ENCODE measurements at places on chromosomes 2 and 18.

GRCh38 chr18:11981543-11982366 lies 448 bp downstream of the IMPA2 start:
- no peak for DNase-seq

DNA sequence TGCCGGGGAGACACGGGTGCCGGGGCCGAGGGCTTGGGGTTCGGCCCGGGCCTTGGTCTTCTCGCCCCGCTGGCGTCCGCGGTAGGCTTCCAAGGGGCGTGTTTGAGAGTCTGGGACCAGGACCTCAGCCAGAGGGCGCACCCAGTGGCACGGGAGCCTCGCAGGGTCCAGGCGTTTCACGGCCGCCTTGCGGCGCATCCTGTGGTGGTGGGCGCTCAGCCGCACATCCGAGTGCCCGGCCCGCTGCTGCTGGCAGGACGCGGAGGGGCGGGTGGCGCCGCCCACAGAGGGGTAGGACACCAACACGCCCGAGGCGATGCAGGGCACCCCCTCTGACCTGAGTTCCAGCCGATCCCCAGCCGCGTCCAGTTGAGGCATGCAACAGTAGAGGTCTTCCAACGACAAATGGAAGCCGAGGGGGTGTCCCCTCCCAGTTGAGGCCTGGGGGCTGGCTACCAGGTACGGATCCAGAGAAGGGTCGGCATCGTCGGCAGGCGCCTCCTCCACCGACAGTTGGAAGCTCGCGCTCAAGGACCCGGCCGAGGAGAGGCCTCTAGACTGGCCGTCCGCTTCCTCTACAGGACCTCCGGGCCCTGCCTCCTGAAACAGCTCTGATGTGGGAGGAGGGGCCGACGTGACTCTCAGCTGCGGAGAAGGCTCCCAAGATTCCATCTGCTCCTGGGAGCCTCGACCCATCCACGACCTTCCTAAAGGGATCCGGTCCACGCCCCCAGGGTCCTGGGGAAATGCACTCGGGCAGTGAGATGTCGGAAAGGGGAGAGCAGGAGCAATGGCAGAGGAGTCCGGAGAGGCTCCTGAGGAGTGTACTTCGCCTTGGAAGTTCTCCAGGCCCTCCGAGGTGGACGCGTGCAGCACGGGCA lies 6.3 kb downstream of the C2orf81 start:
- no peak for DNase-seq

DNA sequence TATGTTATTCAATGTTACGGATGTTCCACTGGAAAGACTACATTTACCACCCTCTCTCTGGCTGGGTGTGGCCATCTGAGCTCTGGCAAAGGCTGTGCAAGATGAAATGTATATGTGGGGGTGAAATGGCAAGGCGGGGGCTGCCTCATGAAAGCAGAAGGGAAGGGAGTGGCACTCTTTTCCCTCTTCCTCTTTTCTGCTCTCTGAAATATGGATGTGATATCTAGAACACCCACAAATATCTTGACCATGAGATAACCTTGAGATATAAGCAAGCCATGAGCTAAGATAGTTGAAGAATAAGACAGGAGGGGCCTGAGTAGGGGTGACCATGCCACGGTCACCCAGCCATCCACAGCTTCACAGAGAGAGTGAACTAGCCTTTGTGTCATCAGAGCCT lies 367.8 kb upstream of the ID2 start:
- DNase-seq: no peak

GRCh38 chr2:39513641-39514094 lies 76.6 kb upstream of the MAP4K3 start:
- DNase-seq: peak; percentile 75

- no peak for DNase-seq
Measured at GRCh38 chr2:43209204-43209717, 17.1 kb downstream of the ZFP36L2 start.

DNA sequence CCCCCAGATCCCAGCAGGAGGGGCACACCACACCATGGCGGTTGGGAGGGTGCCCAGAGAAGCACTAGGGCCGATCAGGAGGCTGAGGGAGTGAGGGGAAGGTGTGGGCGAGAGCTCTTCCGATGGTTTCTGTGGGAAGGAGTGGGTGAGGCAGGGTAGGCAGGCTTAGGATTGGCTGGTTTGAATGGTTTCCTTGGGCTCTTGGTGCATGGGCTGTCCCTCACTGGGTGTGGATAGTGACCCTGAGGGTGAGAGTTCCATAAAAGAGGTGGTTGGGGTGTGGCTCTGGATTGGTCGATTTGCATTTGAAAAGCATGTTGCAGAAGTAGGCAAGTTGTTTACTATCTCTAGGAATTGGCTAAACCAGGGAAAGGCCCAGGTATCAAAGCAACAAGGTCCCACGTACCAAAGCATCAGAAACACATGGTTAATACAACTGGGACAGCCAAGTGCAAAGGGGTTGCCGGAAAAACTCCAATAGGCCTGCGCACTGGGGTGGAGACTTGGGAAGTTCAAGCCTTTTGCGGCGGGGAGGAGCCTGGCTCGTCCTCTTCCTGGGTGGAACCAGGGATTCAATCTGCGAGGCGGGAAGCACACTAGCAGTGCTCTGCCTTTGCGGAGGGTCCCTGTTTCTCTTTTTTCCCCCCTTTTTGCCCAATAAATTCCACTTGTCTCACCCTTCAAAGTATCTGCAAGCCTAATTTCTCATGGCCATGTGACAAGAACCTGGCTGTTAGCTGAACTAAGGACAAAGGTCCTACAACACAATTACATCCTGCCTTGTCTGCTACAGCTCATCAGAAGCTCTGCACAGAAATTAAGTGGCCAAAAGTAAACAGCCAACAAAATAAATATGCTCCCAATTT lies 43.2 kb downstream of the IL1R2 start:
- DNase-seq: no peak

- DNase-seq: no peak
Measured at GRCh38 chr18:292271-292670, 24.4 kb upstream of the THOC1 start.

DNA sequence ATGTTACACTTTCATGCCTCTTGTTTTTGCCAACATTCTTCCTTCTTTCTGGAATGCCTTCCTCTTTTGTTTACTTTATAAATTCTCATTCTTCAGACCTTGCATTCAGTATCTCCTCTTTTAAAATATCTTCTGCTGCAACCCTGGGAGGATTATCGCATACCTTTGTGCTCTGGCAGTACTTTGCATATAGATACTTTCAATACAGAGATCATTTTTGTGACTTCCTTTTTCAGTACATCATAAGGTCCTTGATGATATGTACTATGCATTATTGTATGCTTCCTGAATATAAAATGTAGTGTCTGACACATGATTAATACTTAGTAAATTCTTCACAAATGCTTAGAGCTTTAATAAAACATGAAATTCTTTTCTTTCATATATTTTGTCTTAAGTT lies 538.7 kb downstream of the TRIB2 start:
- DNase-seq: no peak

GRCh38 chr2:182548031-182548950 lies 121.5 kb upstream of the PDE1A start:
- no peak for DNase-seq

DNA sequence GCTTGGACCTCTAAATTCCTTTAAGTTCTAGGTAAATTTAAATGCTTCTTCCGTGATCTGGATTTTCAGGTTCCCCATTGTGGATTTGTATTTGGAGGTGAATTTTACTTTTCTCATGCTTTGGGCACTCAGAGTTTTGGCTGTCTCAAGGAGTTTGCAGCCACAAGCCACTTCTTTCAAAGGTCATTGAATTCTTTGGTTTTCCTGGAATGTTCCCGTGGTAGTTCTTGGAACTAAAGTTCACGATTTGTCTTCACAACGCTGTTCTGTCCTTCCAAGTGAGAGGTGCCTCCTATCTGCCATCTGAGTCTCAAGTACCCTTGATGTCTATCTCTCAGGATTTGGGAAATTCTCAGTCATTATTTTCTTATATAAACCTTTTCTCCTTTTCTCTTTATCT lies 1438.7 kb upstream of the ZEB2 start:
- no peak for DNase-seq

DNA sequence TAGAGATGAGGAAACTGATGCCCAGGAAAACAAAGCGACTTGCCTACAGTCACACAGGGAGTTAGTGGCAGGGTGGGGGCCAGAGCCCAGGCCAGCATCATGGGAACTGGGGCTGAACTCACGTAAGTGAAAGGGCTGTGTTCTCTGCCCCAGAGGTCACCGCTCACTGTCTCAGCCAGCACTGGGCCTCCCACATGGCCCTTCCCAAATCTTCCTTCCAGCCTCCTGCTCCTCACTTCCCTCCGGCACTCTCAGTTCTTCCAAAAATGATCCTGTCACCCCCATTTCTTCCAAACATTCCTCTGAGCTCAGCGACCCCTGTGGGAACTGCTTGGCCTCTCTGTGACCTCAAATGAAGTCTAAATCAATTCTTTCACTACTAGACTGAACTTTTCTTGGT lies 90.5 kb upstream of the TMEM247 start:
- DNase-seq: no peak

- no peak for DNase-seq
Measured at GRCh38 chr18:2914185-2914880, 67.5 kb downstream of the EMILIN2 start.

DNA sequence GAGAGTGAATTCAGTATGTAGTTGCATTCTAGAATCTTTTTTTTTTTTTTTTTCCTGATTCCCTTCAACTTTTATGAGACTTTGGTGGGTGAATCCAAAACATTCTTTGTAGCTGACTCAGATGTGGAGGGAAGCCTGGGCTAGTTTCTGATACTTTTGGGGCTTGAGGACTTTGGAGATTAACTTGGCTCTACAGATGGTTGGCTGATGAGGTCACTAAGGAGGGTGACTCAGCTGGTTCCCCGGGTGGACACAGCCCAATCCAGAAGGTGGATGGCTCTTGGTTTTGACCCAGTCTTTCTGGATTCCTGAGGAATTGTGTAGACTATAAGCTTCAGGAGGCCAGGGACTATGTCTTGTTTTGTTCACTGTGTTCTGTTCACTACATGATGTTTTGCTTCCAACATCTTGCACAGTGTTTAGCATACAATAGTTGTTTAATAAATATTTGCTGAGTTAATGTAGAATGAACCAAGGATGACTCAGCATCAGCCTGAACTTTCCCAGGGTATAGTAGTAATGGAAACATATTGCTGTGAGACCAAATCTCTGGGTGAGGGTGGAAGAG lies 30.5 kb downstream of the LAMA3 start:
- no peak for DNase-seq

DNA sequence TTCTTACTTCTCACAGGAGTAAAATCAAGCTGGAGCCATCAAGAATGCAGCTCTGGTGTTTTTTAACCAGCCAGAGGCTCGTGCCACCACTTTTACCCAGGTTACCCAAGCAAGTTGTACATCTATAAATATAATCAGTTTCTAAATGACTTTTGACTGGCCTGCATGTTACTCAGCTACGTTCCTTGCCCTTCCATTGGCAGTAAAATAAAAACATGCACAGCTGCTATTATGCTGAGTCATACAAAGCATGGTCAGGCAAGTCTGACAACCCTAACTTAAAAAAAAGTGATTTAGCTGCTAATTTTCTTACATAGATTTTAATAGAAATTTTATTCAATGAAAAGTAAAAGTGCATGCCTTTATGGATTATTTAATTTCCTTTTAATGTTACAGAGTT lies 111.7 kb upstream of the CSRNP3 start:
- no peak for DNase-seq

DNA sequence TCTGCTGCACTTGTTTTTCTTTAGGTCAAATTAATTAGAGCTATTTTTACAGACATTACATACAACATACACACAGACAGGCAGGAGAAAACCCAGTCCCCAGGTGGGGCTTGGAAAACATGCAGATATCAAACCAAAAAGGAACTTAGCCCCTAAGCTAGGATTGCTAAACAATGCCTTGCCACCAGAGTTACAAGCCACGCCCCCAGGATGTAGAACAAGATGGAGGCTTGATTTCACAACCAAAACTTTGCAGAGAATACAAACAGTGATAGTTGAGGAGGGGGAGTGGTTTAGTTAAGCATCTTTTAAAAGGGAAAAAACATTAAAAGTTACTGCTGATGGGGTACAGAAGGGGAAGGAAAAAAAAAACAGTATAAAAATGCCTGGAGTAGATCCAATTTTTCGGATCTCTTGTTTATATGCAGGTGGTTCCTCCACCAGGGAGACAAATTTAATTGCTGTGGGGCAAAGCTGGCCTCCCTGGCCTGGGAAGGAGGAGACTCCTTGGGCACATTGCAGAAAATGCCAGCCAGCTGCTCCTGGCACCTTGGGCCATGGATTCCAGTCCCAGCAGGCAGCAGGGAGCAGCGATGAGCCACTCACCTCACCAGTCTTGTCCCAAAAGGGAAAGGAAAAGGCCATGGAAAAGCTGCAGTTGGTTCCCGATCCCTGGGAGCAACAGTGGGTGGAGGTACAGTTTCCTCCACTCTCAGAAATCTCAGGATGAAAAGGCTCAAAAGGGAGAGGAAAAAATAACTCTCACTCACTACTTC lies 348.4 kb upstream of the REG3G start:
- no peak for DNase-seq

DNA sequence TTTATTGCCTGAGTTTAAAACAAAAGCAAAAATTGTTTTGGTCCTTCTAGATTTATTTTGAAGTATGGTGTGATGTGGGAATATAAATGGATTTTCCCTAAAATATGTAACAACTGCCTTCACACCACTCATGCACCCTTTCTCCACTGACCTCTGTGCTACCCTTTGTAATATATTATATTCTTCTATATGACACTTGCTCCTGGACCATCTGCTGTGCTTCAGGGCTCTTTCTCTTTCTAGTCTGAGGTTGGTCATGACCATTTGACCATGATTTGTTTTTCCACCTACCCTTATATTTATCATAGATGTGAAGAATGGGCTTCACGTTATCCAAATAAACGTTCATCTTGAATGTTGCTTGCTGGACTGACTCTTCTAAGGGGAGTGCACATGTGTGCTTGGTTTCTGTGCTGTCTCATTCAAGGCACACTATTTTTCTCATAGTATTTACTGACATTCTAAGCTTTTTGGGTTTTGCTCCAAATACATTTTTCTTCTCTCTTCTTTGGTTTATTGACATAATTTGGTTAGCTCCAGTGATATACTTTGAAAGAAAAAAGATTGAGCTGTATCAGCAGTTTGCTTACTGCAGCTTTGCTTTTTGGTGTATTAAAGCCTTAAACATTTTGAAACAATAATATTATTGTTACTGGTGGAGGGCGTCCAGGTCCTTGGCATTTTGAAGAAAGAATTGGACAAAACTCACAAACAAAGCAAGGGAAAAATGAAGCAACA lies 61.8 kb downstream of the VWA3B start:
- no peak for DNase-seq

GRCh38 chr2:101961338-101962191 lies 30.2 kb upstream of the IL1R2 start:
- DNase-seq: no peak

- no peak for DNase-seq
Measured at GRCh38 chr2:84375020-84375419, 84.1 kb downstream of the SUCLG1 start.

- no peak for DNase-seq
Measured at GRCh38 chr18:2412996-2413751, 158.1 kb downstream of the METTL4 start.

- no peak for DNase-seq
Measured at GRCh38 chr18:12996661-12997292, 5.6 kb downstream of the CEP192 start.

- DNase-seq: no peak
Measured at GRCh38 chr18:48878471-48878870, 72.3 kb downstream of the SMAD7 start.

- DNase-seq: no peak
Measured at GRCh38 chr2:183072177-183072576, 6.4 kb upstream of the DUSP19 start.

- DNase-seq: no peak
Measured at GRCh38 chr18:55245211-55245614, 286.0 kb upstream of the CCDC68 start.

- DNase-seq: no peak
Measured at GRCh38 chr2:74297391-74297790, 45.8 kb downstream of the SLC4A5 start.

Measured in stimulated activated CD8-positive, alpha-beta memory T cell treated with anti-CD3 and anti-CD28 coated beads, Interleukin-7, amount 100 ng/mL, for 48 hours (primary cell).